ENCODE measurements at places on chromosomes 12 and 14.
A peak's percentile ranks its signal among the peaks of the same experiment; 100 is the strongest.

DNA sequence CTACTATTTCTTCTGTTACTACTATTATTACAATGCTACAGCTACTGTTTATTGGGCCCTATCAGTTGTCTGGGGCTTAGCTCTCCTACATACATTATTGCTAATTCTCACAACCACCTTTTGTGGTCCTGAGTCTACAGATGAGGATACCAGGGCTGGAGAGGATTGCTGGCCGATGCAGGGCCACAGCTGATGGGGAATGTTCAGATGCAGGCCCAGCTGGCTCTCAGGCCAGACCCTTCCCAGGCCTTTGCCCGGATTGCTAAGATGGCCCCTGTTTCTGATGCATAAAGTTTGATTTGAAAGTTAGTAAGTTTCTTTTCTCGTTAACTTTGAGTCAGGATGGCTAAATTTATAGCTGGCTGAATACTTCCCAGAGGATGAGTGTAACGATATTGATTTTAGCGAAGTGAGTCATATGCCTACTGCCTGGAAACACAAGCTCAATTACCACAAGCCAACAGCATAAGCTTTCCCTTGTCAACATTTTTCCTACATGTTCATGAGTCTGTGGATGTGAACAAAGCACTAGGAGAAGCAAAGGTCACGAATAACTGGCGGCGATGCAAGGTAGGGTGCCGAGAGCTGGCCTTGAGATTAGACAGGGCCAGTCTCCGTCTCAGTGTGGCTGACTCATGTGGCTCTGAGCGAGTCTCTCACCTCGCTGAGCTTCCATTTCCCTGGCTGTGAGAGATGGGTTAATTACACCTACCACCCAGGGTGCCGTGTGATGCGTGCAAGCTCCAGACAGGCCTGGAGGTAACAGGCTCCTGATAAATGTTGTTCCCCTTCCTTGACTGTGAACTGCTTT lies 111.0 kb downstream of the BEGAIN start:
- no peak for DNase-seq

GRCh38 chr12:57389033-57389432 lies 41.8 kb downstream of the R3HDM2 start:
- DNase-seq, result no peak

GRCh38 chr12:122308811-122309210 lies 42.5 kb upstream of the VPS33A start:
- DNase-seq, result no peak

GRCh38 chr12:8594072-8594471 lies 18.6 kb downstream of the AICDA start:
- DNase-seq, result no peak

DNA sequence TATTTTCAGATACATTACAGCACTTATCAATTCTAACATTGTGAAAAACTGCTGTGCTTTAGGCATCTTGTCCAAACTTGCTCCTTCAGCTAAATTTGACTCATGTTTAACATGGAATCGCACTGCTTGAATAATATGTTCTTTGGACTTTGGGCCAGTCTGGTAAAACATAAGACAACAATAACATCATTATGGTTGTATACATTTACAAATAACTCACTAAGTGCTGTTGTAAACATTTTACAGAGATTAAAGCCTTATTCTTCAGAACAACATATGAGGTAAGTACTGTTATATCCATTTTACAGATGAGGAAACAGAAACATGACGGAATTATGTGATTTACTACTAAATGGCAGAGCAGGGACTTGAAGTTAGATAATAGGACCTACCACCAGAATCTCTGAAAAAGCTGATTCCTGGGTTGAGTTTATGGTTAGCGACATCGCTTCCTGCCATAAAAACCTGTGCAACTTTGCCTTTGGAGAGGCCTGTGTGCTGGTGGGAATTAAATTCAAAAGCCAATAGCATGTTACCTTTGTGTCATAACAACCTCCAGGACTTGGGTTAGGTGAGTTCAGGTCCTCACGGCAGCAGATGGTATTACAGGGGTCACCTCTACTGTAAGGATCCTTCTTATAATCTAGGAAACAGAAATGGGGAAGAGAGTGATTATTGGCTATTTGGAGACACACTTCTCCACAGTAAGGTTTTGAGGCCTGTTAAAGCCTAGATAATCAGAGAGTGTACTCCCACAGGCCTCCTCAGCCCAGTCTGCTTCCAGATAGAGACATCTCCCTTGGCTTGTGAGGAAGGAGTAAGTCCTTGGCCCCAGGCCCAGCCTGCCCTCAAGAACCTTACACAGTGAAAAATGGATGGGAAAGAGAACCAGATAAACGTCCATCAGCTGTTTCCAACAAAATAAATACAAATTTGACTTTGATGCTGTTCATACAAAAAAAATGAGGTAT lies 61.8 kb downstream of the PLBD1 start:
- DNase-seq, result no peak

DNA sequence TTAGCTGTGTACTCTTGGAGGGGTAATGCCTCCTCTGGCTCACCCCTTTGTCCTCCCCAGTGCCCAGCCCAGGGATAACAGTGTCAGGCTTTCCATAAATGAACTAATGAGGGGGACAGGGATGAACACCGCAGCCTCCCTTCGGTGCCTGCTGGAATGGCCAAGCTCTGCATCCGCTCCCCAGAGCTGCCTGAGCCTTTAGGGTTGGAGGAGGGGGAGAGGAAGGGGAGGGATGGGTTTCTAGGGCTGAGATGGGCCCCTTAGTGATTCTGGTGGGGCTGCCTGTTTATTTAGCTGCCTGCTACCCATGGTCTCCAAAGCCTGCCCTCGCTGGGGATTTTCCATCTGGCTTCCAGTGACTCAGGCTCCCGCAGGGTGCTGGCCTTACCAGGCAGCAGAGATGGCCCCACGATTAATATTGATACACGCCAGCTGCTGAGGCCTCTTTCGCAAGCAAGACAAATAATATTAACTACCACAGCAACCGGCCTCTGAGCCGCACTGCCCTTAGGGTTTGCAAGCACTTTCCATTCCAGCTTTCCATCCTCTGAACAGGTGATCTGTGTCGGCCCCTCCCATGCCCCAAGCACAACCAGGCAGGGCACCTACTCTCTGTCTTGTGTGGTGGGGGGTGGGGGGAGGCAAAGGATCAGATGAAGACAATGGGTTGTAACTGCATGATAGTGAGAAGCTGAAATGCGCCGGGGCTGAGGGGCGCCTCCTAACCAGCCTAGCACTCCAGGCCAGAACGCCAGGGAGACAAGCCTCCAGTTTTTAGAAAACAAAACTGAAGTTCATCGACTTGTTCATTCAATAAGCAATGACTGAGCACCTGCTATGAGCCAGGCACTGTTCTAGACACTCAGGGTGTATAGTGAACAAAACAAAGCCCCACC lies 56.7 kb downstream of the C14orf132 start:
- DNase-seq, result no peak

DNA sequence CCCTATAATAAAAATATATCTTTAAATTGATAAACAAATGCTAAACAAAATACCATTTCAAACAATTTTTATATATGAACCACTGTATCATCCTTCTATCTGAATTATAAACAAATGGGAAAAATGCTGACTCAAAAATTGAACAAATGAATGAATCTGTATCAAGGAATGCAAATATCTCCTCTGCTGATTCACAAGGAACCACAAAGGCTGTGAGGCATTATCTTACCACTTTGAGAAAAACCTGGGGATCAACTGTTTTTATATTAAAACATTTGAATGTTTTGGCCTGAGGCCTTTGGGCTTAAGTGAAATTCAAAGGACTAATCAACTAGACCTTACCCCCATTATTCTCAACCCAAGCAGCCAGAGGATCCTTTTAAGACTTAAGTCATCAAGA lies 86.3 kb downstream of the EML5 start:
- DNase-seq, result no peak

- DNase-seq, result no peak
These were observed 357.4 kb upstream of the PRICKLE1 start for GRCh38 chr12:42946871-42947381.

- peak; percentile 14 for DNase-seq
These were observed 43.4 kb downstream of the ELK3 start for GRCh38 chr12:96237465-96238077.

DNA sequence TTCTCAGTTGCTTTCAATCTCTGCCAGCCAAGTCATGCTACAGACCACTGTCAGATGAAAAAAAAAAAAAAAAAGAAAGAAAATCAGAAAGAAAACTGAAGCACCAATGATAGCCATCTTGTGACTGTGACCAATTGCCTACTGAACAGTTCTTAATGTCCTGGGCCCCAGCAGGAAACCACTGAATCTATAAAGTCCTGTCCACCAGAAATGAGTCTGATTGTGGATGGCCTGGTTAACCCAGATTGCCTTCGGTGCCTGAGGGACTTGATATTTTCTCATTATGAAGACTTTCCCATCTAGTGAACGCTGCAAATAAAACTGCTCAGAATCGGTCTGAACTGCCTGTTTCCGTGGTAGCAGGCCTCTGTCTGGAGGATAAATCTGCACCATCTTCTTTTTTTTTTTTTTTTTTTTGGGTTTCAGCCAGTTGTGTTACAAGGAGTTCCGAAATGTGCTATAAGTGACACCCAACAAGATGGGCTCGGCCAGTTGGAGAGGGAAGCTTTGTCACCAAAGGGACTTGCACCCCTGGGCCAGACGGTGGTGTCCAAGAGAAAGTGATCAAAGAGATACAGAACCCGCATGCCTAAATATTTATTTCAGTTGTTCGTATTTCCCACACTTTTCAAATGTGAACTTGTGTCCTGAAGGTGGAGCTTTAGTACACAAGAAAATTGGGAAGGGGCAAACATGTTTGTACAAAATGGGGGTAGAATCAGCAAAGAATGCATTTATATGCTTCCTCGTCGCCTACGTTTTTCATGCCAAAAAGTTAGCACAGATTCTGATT lies 3.0 kb upstream of the PLXNC1 start:
- DNase-seq, result no peak

GRCh38 chr14:54688229-54688628 lies 121.3 kb downstream of the SAMD4A start:
- no peak for DNase-seq

GRCh38 chr14:80868260-80868659 lies 73.3 kb downstream of the CEP128 start:
- DNase-seq, result no peak

GRCh38 chr12:77855548-77855947 lies 24.9 kb downstream of the NAV3 start:
- DNase-seq, result no peak

- DNase-seq, result no peak
These were observed 631.0 kb upstream of the STXBP6 start for GRCh38 chr14:25680934-25681333.

DNA sequence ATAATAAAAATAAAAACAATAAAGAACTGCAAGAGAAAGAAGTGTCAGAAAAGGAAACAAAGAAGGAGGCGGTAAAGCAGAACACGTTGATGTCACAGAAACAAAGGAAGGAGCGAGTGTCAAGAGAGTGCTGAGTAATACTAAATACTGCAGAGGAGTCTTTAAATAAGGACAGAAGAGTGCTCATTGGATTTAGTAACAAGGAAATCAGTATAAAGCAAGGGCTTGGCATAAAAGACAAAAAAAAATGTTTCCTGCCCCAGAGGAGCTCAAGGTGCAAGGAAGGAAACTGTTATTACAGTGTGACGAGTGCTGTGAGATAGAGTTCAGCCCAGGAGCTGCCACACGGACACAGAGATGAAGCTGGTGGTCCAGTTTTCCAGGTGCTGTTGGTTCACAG lies 8.4 kb upstream of the TUBA1A start:
- no peak for DNase-seq

GRCh38 chr12:19994968-19995367 lies 373.4 kb upstream of the PDE3A start:
- no peak for DNase-seq

DNA sequence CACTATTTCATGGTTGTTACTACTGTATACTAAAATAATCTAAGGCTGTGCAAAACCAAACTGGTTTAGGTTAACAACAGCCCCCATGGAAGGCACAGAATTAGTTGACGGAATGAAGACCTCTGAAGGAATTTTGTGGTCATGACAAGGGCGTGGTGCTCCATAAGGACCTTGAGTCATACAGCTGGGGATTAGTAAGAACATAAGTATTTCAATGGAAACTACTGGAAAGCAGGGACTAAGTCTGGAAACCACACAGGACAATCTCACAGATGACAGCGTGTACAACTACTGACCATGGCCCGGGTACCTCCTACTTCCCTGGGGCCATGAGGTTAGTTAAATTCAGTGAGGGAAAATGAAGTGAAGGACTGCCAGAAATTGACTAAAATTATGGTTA lies 98.5 kb upstream of the PLEKHA5 start:
- DNase-seq, result no peak

GRCh38 chr14:38394064-38394463 lies 138.2 kb upstream of the CLEC14A start:
- DNase-seq, result no peak

DNA sequence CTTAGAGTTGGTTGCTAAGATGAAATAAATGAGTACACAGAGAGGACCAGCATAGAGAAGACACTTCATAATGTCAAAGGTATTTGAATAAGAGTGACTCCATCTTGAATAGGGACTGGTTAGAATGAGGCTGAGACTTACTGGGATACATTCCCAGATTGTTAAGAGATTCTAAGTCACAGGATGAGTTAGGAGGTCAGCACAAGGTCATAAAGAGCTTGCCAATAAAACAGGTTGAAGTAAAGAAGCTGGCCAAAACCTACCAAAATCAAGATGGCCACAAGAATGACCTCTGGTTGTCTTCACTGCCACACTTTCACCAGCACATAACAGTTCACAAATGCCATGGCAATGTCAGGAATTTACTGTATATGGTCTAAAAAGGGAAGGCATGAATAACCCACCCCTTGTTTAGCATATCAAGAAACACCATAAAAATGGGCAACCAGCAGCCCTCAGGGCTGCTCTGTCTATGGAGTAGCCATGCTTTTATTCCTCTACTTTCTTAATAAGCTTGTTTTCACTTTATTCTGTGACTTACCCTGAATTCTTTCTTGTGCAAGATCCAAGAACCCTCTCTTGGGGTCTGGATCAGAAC lies 8.3 kb upstream of the SERPINA1 start:
- no peak for DNase-seq

- no peak for DNase-seq
These were observed 60.6 kb downstream of the DAAM1 start for GRCh38 chr14:59249029-59249428.

- DNase-seq, result no peak
These were observed 85.4 kb downstream of the C12orf50 start for GRCh38 chr12:87943762-87944161.

DNA sequence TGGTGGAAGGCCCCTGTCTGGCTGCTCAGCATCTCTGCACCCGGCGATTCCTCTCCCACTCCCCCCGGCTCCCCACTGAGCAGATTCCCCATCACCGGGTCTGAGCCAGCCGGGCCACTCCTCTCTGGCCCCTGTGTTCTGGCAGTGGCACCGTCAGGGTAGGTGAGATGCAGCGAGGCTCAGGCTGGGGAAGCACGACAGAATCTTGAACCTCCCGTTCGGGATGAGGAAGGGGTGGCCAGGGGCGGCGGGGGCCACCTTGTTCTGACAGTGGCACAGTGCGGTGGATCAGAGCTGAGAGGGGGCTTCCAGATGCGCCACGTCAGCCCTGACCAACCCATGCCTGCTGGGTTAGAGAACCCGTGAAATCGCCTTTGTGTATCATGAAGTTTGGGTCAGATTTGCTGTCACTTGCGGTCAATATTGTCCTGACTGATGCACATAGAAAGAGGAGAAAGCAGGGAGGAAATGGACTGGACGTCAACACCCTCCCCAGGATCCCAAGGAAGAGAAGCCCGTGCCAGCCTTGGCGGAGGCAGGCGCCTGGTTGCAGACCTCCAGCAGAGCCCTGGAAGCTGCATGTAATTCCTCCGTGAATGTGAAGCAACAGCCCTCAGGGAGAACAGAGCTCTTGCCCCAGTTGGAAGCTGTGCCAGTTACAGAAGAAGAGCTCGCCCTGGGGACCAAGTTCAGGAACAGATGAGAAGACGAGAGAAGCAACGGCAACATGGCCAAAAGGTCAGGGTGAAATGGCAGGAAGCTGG lies 137.1 kb upstream of the SFSWAP start:
- no peak for DNase-seq
